PC-9 (cell line): ENCODE measurements at places on chromosomes 3 and 15.

- no peak for DNase-seq
Measured at GRCh38 chr3:183962807-183963206, 54.9 kb downstream of the ABCC5 start.

- DNase-seq: peak; percentile 35
Measured at GRCh38 chr3:159855599-159856346, 132.9 kb upstream of the IL12A start.

DNA sequence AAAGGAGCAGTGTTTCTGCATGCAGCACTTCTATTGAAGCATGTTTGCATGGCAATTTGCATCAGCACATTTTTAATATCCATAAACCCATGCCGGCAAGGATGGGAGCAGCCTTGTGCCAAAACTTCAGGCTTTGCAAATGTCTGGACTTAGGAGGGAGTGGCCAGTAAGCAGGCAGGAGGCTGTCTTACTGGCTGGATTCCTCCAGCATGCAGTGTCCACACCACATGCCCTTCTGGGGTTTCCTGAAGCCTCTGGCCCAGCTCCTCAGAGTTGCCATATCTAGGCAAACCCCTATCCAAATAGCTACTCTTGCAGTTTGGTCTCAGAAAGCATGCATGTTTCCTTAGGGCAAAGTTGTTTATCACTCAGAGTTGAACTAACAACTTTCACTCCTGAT is 139.1 kb upstream of the MRPS22 start:
- DNase-seq: no peak

GRCh38 chr3:181568248-181568647 is 143.5 kb upstream of the SOX2 start:
- no peak for DNase-seq

DNA sequence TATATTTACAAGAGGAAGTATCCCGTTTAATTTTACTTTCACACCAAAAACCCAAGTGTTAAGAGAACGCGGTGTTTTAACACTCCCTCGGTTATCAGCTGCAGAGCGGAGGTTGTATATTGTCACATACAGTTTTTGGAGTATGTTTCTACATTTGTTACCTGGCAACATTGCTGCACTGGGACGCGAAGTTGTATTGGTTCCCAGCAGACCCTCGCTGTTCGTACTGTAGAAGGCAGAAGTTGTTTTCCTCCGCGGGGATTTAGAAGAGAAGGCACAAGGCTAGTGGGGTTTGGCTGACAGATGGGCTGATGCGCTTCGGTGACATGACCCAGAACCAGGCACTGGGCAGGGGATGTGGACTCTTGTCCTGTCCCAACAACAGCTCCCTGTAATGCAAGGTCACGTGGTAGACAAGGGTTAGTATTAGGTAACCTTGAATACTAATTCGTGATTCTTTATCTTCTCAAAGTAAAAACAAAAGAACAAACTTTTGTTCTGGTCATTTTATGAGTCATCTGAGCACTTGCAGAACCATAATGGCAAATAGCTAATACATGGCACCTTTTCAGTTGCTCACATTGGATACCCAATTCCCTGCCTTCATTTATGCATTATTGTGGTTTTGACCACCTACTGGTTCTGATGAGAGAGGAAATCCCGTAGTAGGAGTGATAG is 230.4 kb upstream of the BHLHE40 start:
- DNase-seq: no peak

GRCh38 chr3:18477620-18478019 is 52.5 kb upstream of the SATB1 start:
- DNase-seq: no peak

GRCh38 chr3:134212967-134213665 is 37.5 kb downstream of the RYK start:
- DNase-seq: peak; percentile 90

DNA sequence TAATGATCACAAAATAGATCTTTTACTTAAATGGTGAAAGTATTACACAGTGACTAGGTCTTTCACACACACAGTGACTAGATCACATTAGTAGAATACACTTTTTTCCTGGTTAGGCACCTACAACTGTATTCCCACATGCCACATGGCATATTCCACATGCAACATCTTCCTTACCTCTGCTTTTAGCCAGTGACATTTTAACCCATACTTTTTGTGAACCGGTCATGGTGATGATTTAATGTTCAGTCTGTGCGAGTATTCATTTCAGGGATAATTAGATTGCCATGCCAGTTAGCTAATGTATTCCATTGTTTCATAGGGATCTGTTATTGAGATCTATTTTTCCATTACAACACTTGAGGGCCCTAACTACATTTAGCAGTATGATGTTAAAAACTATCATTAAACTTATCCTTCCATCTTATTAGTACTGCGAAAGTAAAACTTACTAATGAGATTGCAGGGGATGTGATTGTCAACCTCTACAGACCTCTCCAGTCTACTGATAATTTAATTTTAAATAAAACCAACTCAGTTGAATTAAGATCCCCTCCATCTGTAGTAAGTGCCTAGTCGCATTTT is 28.3 kb downstream of the TSEN2 start:
- DNase-seq: no peak

DNA sequence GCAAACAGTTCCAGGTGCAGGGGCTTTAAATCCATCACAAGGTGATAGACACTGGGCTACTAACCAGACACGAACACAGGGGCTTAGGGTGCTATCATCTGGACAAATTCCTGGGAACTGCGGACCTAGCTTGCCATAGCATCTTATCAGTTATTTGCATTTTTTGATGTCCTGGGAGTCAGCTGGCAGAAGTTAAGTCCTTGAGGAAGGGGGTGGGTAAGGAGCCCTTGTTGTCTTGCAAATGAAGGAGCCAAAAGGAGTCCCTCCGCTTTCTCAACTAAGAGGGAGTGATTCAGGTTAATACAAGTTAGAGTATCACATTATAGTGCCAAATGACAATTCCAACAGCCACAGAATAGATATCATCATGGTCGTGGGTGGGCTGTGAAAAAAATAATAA is 108.9 kb downstream of the NPAP1 start:
- no peak for DNase-seq

- no peak for DNase-seq
Measured at GRCh38 chr15:86942285-86942684, 862.6 kb downstream of the AGBL1 start.
